WTC11 (cell line): ENCODE measurements at places on chromosomes 1 and 21. TPM values are rescaled to one million over a fixed set of nuclear protein-coding genes. Genes with fewer than 3 reads are reported as not detected.
A peak's percentile ranks its signal among the peaks of the same experiment; 100 is the strongest.

- no peak overlapping the region for H3K4me3 ChIP-seq
- no peaks in the 10 kb centered on the region for H3K27me3 ChIP-seq
- no peak overlapping the region for H3K27ac ChIP-seq
- peaks cover 7% of the 10 kb centered on the region for H3K4me1 ChIP-seq
Observed at GRCh38 chr1:78426408-78426807, 64.4 kb upstream of the PTGFR start.

DNA sequence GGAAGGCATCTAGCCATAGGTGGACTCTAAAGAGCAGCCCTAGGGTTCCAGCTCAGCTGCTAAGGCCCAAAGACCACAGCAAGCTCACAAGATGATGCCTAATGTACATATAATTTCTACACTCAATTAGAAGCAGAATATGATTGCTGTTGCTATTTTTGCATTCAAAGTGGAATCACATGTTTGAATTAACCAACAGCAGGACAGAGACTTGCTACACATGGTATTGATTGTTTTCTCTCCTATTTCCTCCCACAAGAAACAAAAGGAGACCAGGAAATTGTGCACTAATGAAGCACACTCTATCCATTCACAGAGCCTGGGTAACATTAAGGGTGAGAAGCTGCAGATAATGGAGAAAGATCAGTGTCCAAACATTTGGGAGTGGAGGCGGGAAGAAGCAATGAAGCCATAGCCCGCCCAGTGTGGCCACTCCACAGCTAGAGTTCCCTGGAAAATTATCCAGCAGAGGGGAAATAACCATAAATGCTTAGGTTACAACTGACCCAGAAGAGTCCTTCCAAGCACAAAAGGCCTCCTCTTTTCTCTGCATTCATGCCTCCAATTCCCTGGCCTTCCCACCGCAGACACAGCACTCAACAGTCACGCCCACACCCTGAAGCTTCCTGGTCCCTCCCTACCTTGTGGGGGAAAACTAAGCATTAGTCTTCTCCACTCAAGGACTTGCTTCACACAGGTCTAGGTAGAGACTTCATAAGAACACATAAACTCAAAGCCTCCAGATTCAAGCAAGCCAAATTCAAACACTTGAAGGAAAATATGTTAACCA lies 7.5 kb downstream of the CNN3 start:
- H3K4me1 ChIP-seq, result peaks cover 71% of the 10 kb centered on the region
- peaks cover 8% of the 10 kb centered on the region; the same call in 1 of the 2 replicates for H3K36me3 ChIP-seq

GRCh38 chr1:159861218-159861617 lies 1.2 kb downstream of the VSIG8 start:
- peaks cover 15% of the 10 kb centered on the region for H3K27me3 ChIP-seq
- H3K4me3 ChIP-seq, result no peak overlapping the region
- H3K27ac ChIP-seq, result no peak overlapping the region
- H3K4me1 ChIP-seq, result peaks cover 2% of the 10 kb centered on the region; the same call in 1 of the 2 replicates
- no peaks in the 10 kb centered on the region for H3K36me3 ChIP-seq

DNA sequence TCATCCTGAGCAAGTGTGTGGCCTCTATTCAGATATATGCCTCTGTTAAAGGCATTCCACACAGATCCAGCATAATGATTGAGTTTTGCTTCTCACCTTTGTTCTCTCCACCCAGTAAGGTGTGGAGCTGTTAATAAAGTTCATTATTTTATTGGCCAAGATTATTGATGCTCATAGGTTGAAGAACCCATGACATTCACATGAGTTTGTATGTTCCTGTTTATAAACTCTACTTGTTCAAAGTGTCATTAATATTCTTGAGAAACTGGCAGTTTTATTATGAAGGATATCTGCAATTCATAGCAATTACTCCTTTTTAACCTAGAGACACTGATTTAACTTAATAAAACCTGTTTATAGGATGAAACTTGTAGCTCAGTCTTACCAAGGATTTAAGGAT lies 22.0 kb downstream of the IVNS1ABP start:
- no peak overlapping the region for H3K4me3 ChIP-seq
- no peaks in the 10 kb centered on the region for H3K4me1 ChIP-seq
- H3K27me3 ChIP-seq, result no peaks in the 10 kb centered on the region
- H3K27ac ChIP-seq, result peak overlapping the region; percentile 15

DNA sequence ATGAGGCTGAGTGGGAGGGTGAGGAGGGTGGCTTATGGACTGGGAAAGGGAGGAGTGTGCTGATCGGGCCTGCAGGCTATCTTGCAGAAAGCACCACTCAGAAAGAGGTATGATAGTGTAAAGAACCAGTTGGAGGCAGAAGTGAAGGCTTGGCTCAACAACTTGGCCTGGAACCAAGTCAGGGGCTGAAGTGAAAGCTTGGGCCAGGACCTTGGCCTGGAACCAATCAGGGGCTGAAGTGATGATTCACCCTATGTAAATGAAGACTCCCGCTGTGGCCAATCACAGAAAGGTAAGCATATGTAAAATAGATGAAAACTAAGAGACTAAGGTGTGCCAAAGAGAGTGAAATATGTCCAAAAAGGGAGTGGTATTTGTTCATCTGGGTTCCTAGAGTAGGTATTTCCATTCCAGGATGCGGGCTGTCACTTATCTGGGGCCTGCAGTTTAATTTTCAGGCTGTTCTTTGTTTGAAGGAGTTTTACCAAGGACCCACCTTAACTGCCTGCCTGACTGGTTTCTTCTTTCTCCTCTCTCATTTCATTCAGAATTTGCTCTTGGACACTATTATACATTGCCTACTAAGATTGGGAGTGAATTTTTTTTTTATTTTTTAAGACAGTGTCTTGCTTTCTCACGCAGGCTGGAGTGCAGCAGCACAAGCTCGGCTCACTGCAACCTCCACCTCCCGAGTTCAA lies 5.1 kb upstream of the RFX5 start:
- H3K27ac ChIP-seq, result no peak overlapping the region
- no peak overlapping the region for H3K4me3 ChIP-seq
- H3K27me3 ChIP-seq, result no peaks in the 10 kb centered on the region; the same call in 1 of the 2 replicates
- H3K4me1 ChIP-seq, result peaks cover 10% of the 10 kb centered on the region

- no peak overlapping the region for H3K27ac ChIP-seq
- peak; percentile 55 for DNase-seq
- peaks cover 9% of the 10 kb centered on the region for H3K36me3 ChIP-seq
- H3K4me3 ChIP-seq, result no peak overlapping the region
- H3K27me3 ChIP-seq, result no peaks in the 10 kb centered on the region
Observed at GRCh38 chr1:156136970-156137483, 16.4 kb upstream of the SEMA4A start.

FBXO2 gene
- total RNA-seq, result 58.2 to 68.2 TPM (median 63.7 TPM) in 3 replicates

TNFRSF18 gene
- total RNA-seq, result 0.83 to 1.2 TPM (median 1.1 TPM) in 3 replicates

LORICRIN gene
- total RNA-seq, result not detected in 3 replicates

MAP3K21 gene
- 21.1 to 24.0 TPM (median 23.0 TPM) in 3 replicates for total RNA-seq

YOD1 gene
- 9.8 to 12.0 TPM (median 10.2 TPM) in 3 replicates for total RNA-seq

TTC22 gene
- 0.63 to 0.99 TPM (median 0.69 TPM) in 3 replicates for total RNA-seq

TNFRSF25 gene
- total RNA-seq, result 19.5 to 26.1 TPM (median 22.6 TPM) in 3 replicates

KCNQ4 gene
- total RNA-seq, result 3.3 to 4.0 TPM (median 3.6 TPM) in 3 replicates

CACNA1E gene
- total RNA-seq, result 0.63 to 0.85 TPM (median 0.78 TPM) in 3 replicates
